Prostate gland (tissue), 2 donors: ENCODE measurements at places on chromosomes 3 and 15.

DNA sequence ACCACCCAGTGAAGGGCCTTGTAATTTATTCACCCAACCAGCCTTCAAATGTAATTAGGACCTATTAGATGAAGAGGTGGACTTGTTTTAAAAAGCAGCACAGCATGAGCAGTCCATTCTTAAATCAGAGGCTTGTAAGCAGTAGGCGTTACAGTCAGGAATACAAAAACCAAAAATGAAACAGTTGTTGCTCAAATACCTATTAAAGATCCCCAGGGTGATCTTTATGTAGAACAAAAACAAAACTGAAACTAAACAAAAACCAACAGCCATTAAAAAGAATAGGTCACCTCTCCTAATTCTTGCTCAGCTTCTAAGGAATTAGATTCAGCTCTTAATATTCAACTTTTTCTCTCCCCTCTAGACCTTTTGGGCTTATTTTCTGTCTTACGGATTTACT lies 104.9 kb upstream of the ST8SIA2 start:
- H3K27me3 ChIP-seq, result no peaks in the 10 kb centered on the region
- H3K4me1 ChIP-seq, result no peaks in the 10 kb centered on the region
- H3K36me3 ChIP-seq, result no peaks in the 10 kb centered on the region

DNA sequence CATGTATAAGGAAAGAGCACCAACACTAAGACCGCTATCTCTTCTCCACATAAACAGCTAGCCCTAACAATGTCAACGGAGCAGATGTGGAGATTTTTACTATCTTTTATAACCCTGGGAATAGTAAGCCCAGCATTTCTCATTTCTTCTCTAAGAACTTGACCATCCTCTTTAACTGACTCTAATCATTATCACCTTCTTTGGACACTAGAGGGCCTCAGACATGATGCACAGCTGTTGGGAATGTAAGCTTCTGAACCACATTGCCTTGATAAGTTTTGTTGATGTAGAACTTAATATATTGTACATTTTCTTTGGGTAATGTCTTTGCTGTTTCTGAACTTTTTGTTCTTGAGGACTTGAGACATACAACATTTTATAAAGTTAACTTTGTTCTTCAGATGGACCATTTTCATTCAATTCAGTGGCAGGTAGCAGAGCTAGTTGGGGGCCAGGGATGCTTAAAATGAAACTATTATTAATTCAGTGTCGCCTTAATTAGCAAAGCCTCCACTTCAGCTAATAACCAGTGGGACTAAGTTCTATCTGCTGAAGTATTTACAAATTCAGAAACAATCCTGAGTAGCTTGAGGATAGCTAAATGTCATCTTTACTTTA lies 9.6 kb upstream of the TAGLN3 start:
- DNase-seq, result no peak
- no peak overlapping the region for H3K4me3 ChIP-seq
- no peaks in the 10 kb centered on the region for H3K27me3 ChIP-seq
- no peaks in the 10 kb centered on the region for H3K36me3 ChIP-seq
- no peaks in the 10 kb centered on the region for H3K4me1 ChIP-seq
- no peak overlapping the region for H3K27ac ChIP-seq

DNA sequence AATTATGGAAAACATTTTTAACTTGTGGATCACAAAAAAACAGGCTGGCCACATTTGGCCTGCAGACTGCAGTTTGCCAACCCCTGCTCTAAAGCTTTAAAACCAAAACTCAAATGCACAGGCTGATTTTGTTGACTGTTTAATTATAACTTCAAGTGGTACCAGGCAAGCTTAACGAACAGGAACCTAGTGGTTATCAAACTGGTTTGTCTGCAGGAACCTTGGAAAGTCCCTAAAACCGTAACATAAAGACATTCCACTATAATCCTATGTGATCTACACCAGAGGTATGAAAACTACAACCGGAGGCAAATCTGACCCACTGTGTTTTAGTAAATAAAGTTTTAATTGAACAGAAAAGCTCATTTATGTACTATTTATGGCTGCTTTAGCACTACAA lies 52.4 kb downstream of the TBL1XR1 start:
- H3K36me3 ChIP-seq, result no peaks in the 10 kb centered on the region
- H3K4me3 ChIP-seq, result no peak overlapping the region
- no peaks in the 10 kb centered on the region for H3K27me3 ChIP-seq
- H3K4me1 ChIP-seq, result peaks cover 5% of the 10 kb centered on the region
- no peak for DNase-seq

DNA sequence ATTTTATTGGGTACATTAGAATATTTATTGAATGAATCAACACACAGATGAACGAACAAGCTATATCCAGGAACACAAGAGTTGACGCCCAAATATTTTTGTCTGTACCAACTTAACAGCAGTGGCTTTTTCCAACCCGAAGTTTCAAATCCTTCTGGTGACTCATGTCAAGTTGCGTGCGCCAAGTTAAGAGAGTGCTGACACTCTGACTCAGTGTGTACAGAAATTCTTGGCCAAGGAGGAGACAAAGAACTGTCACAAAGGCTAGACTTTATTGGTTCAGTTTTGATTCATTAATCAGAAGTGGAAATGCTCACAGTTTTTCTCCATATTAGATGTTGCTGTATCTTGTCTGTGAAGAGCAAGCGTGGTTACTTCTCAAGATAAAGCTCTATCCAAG lies 59.6 kb upstream of the TSC22D2 start:
- H3K4me3 ChIP-seq, result no peak overlapping the region
- no peaks in the 10 kb centered on the region for H3K36me3 ChIP-seq
- DNase-seq, result no peak
- no peaks in the 10 kb centered on the region for H3K4me1 ChIP-seq
- H3K27ac ChIP-seq, result no peak overlapping the region
- no peaks in the 10 kb centered on the region for H3K27me3 ChIP-seq

DNA sequence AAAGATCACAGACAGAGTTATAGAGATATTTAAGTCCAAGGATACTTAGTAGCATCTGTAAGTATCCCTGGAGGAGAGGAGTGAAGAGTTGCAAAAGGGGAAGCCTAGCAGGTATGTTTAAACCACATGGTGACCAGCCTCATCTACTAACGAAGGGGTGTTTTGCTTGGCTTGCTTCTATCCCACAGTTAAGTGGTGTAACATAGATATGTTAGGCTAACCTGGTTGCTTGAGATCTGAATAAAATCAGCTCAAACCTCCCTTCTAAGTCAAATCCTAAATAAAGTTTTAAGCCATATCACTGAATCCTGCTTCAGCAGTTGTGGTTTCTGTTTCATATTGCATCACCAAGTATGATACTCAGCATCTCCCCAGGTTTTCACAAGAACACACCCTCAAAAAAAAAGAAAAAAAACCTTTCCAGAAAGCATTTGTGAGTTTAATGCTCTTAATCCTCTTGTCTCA lies 880.2 kb downstream of the ROBO1 start:
- no peak overlapping the region for H3K27ac ChIP-seq
- H3K4me3 ChIP-seq, result no peak overlapping the region
- no peaks in the 10 kb centered on the region for H3K4me1 ChIP-seq
- H3K27me3 ChIP-seq, result no peaks in the 10 kb centered on the region

- no peak for DNase-seq
- no peak overlapping the region for H3K27ac ChIP-seq
- H3K36me3 ChIP-seq, result no peaks in the 10 kb centered on the region
- no peaks in the 10 kb centered on the region for H3K27me3 ChIP-seq
- H3K4me1 ChIP-seq, result no peaks in the 10 kb centered on the region
Observed at GRCh38 chr3:116566478-116566960, 121.2 kb upstream of the LSAMP start.

DNA sequence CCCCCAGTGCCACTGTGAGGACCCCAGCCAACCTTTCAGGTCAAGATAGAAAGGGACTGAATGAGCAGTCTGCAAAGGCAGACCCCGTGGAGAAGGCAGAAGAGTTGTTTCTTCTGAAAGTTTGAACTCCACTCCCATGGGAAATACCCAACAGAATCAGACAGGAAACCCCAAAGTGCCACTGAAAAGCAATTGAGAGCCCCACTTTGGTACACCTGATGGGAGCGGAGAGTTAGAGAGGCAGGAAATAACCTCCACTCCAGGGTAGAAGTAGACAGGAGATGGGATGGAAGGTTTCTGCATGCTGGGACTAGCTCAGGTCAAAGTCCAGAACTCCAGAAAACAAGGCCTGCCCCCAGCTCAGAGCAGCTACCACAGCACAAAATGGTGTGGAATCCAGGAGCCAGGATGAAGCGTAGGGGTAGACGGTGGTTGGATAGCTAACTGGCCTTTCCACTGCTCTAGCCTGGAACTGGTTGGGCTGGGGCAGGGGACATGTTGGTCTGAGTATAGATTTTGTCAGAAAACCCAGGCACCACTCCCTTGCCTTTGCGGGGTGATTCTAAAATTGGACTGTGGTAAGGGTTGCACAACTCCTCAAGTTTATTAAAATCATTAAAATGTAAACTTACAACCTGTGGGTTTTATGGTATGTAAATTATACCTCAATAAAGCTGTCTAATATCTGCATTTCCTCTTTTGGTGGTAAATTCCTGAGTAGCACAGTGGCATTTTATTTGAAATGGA lies 1.9 kb upstream of the RAB43 start:
- peaks cover 8% of the 10 kb centered on the region for H3K4me1 ChIP-seq
- peak overlapping the region; percentile 92 for H3K27ac ChIP-seq
- H3K36me3 ChIP-seq, result no peaks in the 10 kb centered on the region
- no peak overlapping the region for H3K4me3 ChIP-seq
- no peaks in the 10 kb centered on the region for H3K27me3 ChIP-seq

GRCh38 chr3:128495435-128495970 lies 2.5 kb upstream of the GATA2 start:
- no peak overlapping the region for H3K27ac ChIP-seq
- no peaks in the 10 kb centered on the region for H3K4me1 ChIP-seq
- no peaks in the 10 kb centered on the region for H3K36me3 ChIP-seq
- H3K4me3 ChIP-seq, result no peak overlapping the region
- H3K27me3 ChIP-seq, result no peaks in the 10 kb centered on the region
- DNase-seq, result no peak

DNA sequence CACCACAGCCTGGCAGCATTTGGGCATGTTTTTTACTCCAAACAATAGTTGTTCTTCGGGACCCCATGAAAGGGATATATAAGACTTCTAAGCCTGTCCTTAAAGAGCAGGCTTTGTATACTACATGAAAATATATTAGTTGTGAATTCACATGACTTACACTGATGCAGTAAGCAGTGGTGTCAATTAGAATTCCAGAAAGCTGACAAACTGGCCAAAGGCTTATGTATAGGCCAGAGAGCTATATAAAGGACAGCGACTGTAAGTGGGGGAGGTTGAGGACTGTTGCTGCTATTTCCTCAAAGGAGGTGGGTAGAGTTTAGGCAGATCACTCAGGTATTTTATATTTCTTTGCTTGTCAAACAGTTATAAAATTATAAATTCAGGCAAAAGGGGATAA lies 24.8 kb downstream of the KPNA4 start:
- DNase-seq, result no peak
- H3K4me3 ChIP-seq, result no peak overlapping the region
- H3K27me3 ChIP-seq, result no peaks in the 10 kb centered on the region
- no peaks in the 10 kb centered on the region for H3K4me1 ChIP-seq

DNA sequence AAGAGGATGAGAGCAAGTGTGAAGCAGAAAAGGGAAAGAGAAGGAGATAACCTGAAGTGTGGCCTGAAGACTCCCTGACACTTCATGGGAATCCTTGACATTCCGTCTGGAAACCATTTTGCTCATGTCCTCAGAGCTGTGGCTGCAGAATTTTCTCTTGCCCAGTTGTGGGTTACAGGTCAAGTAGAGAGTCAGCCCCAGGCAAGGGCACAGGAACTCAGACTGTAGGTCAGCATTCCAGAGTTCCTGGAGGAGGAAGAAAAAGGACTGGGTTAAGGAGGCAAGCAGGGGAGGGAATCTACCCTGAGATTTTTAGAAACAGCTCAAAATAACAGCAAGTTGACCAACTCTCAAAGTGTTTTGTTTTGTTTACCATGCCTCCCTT lies 4.1 kb upstream of the THSD4 start:
- H3K36me3 ChIP-seq, result no peaks in the 10 kb centered on the region
- H3K27me3 ChIP-seq, result no peaks in the 10 kb centered on the region
- DNase-seq, result no peak

DNA sequence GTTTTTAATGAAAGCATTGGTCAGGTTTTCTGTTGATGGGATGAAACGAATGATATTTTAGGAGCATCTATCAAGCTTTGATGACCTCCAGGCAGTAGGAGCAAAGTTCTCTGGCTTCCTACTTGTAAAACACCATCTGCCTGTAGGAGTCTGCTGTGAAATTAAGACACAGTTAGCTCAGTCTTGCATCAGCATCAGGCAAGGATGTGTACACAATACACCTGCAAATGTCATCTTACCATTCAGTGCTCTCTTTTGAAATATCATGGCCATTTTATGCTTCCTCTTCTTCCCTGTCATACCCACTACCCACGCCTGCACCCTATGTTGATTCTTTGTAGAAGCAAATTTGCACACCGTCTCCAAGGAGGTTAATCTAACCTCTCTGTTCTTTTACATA lies 38.2 kb downstream of the B3GALNT1 start:
- no peaks in the 10 kb centered on the region for H3K4me1 ChIP-seq
- H3K27ac ChIP-seq, result no peak overlapping the region
- DNase-seq, result no peak
- H3K27me3 ChIP-seq, result no peaks in the 10 kb centered on the region
- H3K4me3 ChIP-seq, result no peak overlapping the region

GRCh38 chr3:140365872-140366697 lies 311.8 kb upstream of the TRIM42 start:
- no peaks in the 10 kb centered on the region for H3K4me1 ChIP-seq
- H3K36me3 ChIP-seq, result no peaks in the 10 kb centered on the region
- no peak overlapping the region for H3K27ac ChIP-seq
- DNase-seq, result no peak

DNA sequence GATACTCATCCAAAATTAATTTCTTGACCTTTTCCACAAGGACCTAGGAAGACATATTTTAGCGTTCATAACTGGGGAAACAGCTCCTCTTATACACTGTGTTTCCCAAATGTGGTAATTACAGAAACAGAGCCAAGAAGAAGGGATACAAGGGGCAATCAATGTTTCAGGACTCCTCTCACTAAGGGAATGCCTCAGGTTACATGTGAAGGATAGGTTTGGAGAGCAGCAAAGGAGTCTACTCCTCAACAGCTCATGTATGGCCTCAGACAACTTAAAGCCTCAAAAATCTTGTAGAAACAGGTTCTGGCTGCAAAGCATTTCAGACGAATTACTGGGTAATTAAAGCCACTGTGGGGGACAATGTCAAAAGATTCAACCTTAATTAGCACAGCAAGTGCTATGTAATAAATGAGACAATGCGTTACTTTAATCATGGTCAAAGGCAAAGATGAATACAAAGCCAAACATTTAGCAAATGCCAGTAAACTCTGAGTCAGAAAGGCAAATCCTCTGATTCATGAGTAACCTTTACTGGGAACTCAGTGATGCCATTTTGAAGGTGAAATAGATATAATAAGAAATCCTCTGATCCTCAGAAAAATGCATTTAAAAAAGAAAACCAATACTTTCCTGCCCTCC lies 1111.2 kb downstream of the TUSC7 start:
- no peak overlapping the region for H3K27ac ChIP-seq
- H3K27me3 ChIP-seq, result no peaks in the 10 kb centered on the region
- DNase-seq, result no peak
- no peaks in the 10 kb centered on the region for H3K36me3 ChIP-seq
- H3K4me3 ChIP-seq, result no peak overlapping the region

- no peaks in the 10 kb centered on the region for H3K4me1 ChIP-seq
- no peak overlapping the region for H3K4me3 ChIP-seq
- DNase-seq, result no peak
- H3K27me3 ChIP-seq, result no peaks in the 10 kb centered on the region
- no peak overlapping the region for H3K27ac ChIP-seq
- no peaks in the 10 kb centered on the region for H3K36me3 ChIP-seq
Observed at GRCh38 chr3:29275309-29275708, 5.6 kb upstream of the RBMS3 start.
